Gastroesophageal sphincter (tissue), 4 donors: ENCODE measurements at places on chromosomes 7 and 10.

DNA sequence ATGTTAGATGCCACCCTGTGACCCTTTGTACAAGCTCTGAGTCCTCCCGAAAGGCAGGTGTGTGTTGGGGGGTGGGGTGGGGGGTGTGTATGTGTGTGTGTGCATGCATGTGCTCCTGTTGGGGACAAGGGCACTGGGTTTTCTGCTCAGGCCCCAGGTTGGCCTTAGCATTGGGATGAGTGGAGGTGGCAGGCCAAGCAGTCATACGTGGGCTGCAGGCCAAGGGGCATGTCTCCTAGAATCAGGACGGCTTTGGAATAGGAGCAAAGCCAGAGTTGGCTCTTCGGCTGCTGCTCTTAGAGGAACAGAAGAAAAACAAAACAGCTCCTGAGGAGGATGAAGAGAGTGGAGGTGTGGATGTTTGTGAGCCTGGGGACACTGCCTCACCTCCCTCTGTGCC is 26.0 kb downstream of the HSPA12A start:
- no peak for ATAC-seq

- ATAC-seq, result no peak
Observed at GRCh38 chr10:62076891-62077290, 175.4 kb downstream of the ARID5B start.

DNA sequence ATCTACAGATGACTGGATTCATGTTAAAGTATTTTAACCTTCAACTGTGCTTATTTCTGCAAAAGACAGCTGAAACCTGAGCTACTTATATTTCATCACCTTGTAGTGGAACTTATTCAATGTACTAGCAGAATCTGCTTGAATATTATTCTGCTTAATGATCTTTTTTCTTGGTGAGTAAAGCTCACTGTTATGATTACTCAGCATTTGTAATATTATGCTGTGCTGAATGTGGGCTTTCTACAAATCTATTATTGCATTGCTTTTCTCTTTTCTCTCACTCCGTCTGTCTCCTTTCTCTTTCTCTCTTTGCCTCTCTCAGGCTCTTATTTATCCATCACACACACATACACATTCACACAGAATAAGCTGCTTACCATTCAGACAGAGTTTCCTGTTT is 98.7 kb upstream of the TMEM196 start:
- ATAC-seq, result no peak

DNA sequence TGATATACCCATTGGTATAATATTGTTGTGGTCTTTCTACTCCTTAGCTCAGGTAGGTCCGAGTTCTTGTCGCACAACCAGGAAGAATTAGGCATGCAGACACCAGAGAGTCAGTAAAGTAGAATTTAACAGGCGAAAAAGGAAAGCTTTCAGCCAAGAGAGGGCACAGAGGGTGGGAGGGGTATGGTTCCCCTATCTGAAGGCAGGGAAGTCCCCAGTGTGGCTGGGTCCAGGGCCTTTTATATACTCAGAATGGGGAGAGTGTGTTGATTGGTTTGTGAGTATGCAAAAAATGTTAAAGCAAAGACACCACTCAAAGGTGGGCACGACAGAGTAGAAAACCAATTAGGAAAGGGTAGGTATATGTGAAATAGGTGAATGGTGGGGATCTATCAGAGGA is 53.9 kb downstream of the IMMP2L start:
- no peak for ATAC-seq

DNA sequence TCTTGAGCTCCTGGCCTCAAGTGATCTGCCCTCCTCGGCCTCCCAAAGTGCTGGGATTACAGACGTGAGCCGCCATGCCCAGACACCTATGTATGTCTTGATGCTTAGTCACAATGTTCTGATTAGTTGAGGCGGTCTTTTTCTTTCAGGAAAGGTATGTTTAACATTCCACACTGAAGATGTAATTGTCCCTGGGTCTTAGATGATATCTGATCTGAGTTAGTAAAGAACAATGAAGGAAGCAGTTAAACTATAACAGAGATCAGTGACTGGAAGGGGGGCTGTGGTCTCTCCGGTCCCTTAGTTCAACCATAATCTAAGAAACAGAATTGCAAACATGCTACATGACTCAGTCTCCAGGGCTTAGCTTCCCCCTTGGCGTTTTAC is 31.5 kb upstream of the SH2D4B start:
- ATAC-seq, result no peak

GRCh38 chr10:23413629-23414089 is 25.2 kb upstream of the OTUD1 start:
- no peak for ATAC-seq

- ATAC-seq, result peak; percentile 85
Observed at GRCh38 chr7:37211097-37211880, 237.4 kb downstream of the ELMO1 start.

GRCh38 chr10:102604439-102604841 is 39.8 kb upstream of the TRIM8 start:
- peak; percentile 23 for ATAC-seq

DNA sequence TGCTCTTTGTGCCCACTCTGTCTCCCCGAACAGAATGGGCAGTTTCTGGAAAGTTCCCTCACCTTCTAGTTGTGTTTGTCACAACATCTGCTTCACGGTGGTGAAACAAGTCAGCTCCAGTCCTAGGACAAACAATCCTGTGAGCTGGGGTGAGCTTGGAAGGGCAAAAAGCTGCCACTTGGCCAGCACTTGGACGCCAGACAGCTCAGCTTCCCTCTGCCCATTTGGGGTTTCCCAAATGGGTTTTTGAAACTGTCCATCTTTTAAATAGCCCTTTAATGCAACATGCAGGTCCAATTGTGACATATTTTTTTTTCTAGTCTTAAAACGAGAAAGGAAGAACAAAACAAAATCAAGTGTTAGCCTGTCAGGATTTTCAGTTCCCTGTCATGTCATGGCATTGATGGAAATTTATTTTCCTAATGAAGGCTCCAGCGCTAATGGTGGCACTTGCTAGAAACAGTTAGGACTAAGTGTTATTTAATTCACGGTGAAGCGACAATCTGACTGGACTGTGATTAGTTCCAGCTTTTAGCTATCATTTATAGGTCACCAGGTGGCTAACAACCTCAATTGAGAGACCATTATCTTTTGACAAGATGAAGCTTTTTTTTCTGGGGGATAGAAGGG is 181.7 kb downstream of the MYOF start:
- ATAC-seq, result no peak

DNA sequence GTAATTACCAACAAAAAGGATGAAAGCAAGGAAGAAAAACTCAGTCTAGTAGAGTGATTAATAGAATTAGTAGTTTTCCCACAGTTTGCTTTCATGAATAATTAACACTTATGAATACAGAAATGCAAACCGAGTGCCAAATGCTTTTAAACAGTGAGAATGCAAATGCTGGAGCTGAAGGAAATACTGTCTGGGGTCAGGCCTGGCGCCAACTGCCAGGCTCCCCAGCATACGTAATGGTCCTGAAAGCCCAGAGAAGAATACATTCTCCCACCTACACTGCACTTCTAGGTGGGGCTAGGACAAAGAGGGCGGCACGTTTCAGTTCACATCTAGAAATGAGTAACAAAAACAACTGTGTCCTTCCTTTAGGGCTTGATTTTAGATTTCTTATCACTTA is 30.0 kb downstream of the GLUD1 start:
- ATAC-seq, result no peak

- no peak for ATAC-seq
Observed at GRCh38 chr7:79988653-79989052, 146.0 kb upstream of the GNAI1 start.

DNA sequence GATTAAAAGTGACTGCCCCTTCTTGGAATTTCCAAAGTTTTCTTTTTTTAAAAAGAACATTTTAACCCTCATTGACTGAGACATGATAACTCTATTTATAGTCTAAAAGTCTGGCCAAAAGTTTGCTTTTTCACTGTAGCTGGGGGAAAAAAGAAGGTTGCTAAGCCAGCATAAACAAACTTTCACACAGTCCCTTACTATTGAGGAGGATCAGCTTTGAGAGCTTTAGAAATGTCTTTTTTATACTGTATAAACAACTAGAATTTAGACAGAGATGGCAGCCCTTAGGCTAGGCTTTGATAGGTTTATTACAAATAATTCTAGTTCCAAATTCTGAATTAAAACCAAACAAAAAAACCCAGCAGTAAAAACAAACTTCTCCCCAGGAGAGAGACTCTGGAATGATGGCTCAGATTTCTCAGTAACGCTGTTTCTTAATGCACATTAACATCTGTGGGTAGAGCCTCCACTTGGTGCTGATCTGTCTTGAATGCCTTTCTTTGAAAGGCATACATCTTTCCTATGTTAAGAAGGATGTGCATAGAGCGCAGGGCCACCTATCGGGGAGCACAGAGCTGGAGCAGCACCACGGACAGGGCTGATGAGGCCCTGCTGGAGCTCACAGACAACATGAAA is 100.9 kb upstream of the PDLIM1 start:
- no peak for ATAC-seq

DNA sequence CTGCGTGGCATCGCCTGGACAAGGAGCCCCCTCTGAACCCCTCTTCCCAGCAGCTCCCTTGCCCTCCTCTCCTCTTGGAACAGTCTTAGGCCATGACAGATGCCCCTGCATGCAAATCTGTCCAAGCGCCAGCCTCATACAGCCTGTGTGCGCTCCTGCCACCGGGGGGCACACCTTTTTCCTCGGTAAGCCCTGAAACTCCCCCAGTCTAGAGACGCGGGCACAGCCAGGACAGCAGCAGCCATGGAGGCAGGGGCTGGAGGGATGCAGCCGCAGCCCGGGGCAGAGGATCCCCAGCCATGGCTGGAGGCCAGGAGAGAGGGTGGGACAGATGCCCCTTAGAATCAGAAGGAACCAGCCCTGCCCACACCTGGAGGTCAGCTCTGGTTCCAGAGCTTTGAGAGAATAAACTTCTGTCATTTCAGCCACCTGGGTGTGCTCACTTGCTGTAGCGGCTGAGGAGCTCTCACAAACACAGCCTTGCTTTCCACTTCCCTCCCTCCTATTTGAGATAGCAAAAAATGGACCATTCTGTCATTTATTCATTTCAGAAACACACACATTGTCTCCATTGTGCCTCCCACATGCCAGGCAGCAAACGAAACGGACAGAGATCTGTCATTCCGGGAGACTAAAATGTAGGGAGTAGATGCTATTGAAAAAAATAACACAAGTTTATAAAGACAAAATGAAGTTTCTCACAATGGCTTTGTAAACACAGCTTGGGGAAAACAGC is 241.5 kb downstream of the WDR37 start:
- ATAC-seq, result no peak

- no peak for ATAC-seq
Observed at GRCh38 chr7:52151559-52151958, 835.0 kb upstream of the COBL start.

GRCh38 chr10:46104071-46104585 is 58.1 kb upstream of the MSMB start:
- no peak for ATAC-seq

DNA sequence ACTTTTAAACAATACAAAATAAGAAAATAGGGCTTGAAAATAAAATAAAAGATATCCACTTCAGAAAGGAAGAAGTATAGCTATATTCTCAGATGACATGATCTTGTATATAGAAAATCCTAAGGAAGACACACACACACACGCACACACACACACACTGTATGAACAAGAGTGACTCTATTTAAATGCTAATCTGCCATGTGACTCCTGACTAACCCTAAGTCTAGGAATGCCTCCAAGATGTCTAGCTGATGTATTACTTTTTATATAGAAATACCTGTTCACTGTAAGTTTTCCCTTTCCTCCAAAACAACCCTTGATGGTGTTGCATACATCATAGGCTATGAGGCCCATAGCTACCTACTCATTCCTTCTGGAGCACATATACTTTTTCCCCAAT is 173.1 kb upstream of the LRRTM3 start:
- no peak for ATAC-seq

GRCh38 chr10:87734987-87735827 is 75.5 kb downstream of the PAPSS2 start:
- peak; percentile 72 for ATAC-seq

DNA sequence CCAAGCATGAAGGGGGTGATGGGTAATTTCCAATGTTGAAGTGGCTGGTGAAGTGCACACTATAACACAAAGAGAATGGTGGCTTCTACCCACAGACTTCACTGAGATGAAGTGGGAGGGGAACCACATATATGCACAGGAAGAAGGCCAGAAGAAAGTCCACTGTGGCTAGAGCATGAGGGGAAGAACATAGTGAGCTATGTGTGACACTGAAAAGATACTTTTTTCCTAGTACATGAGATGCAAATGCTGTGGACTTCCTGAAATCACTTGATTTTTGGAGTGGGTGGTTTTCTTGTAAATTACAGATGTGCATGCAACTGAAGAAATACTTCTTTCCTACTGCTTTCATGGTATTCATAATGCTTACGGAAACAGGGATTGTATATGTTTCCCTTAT is 115.6 kb upstream of the PHYHIPL start:
- no peak for ATAC-seq

GRCh38 chr10:9807846-9808245 is 1209.8 kb upstream of the CELF2 start:
- no peak for ATAC-seq

GRCh38 chr7:51118628-51119027 is 198.0 kb downstream of the COBL start:
- no peak for ATAC-seq

- ATAC-seq, result no peak
Observed at GRCh38 chr7:44172352-44172751, 16.9 kb downstream of the GCK start.

DNA sequence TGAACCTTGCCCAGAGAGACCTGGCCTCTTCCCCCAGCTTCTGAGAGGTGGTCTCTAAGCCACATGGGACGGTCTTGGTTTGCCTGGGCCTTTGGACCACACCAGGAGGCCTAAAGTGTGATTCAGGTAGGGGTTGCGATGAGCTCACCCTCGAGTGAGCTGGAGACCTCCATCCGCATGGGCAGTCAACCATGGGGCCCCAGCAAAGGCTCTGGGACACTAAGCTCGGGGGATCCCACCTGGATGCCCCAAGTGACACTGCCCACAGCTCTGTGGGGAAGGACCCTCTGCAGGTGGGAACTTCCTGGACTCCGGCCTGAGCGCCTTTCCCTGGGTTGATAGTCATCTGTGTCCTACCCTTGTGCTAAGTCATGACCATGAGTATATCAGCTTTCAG is 57.1 kb upstream of the FAM20C start:
- ATAC-seq, result no peak

GRCh38 chr7:137877027-137877675 is 30.4 kb upstream of the DGKI start:
- no peak for ATAC-seq

GRCh38 chr7:69763513-69763912 is 165.2 kb downstream of the AUTS2 start:
- ATAC-seq, result no peak

- no peak for ATAC-seq
Observed at GRCh38 chr7:108813251-108814014, 243.8 kb downstream of the DNAJB9 start.

- ATAC-seq, result no peak
Observed at GRCh38 chr7:38716397-38716796, 85.2 kb upstream of the AMPH start.

- ATAC-seq, result no peak
Observed at GRCh38 chr10:110648692-110649346, 4.7 kb downstream of the RBM20 start.
